HCEC 1CT (cell line): ENCODE measurements at places on chromosomes 5 and 9.

GRCh38 chr5:77718934-77719610 is 57.1 kb downstream of the TBCA start:
- DNase-seq: no peak

GRCh38 chr5:124056326-124056990 is 544.5 kb downstream of the CSNK1G3 start:
- no peak for DNase-seq

- no peak for DNase-seq
Measured at GRCh38 chr9:30673132-30673531, 1711.3 kb upstream of the ACO1 start.

DNA sequence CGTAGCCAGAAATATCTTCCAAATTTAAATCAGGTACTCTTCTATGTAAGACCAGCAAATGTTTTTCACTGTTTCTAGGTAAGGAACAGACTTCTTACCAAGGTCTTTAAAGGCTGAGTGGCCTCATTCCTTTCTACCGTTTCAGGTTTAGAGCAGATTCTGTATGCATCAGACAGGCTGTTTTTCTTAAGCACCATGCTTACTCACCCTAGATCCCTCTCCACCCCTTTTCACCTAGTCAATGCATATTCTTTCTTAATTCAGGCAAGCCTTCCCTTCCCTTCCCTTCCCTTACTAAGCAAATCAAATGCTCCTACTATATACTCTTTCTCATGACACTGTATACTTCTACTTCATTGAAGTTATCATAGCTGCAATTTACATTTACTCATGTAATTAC is 70.7 kb downstream of the RFX3 start:
- DNase-seq: no peak

DNA sequence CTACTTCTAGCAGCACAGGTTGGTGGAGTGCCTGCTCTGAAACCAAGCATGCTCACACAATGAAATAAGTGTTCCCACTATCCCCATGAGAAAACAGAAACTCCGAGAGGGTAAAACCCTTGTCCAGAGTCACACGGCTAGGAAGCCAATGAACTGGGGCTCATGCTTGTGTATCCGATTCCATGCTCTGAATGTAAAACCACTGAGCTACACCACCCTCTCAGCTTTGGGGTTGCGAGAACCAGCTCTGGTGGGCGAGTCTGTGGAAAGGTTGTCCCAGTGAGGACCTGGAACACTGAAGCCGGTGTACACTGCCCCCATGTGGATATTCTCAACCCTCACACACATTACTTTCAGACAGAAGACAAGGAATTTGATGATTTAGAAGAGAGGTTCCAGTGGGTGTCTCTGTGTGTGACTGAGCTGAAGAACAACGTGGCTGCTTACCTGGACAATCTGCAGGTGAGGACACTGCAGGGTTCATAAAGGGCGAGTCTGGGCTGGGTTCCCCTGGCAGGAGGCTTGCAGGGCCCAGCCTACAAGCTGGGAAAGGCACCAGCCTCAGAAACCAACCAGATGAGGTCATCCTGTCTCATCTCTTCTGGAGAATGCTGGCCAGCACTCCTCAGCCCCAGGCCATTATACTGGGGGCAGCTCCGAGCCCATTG is 37.4 kb downstream of the ARHGEF37 start:
- DNase-seq: peak; percentile 51

DNA sequence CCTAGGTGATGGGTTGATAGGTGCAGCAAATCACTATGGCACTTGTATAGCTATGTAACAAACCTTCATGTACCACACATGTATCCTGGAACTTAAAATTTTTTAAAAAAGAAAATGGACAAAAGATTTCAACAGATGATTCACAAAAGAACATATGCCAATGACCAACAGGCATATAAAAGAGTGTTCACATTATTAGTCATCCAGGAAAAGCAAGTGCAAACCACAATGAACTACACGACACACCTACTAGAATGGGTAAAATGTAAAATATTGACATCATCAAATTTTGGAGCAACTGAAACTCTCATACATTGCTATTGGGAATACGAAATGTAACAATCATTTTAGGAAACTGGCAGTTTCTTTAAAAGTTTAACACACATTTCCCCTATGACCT is 109.9 kb downstream of the YIPF5 start:
- DNase-seq: peak; percentile 78

DNA sequence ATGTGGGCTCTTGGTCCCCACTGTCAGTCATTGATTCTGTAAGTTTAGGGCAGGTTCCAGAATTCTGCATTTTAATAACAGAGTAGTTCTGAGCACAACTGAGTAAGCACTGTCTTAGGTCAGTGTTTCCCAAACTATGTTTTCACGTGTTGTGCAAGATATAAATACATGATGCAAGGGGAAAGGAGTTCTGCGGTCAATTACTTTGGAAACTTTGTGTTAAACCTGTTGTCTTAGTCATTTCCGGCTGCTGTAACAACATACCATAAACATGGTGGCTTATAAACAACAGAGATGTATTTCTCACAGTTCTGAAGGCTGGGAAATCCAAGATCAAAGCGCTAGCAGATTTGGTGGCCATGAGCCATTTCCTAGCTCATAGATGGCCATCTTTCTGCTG is 69.8 kb downstream of the EQTN start:
- peak; percentile 96 for DNase-seq

DNA sequence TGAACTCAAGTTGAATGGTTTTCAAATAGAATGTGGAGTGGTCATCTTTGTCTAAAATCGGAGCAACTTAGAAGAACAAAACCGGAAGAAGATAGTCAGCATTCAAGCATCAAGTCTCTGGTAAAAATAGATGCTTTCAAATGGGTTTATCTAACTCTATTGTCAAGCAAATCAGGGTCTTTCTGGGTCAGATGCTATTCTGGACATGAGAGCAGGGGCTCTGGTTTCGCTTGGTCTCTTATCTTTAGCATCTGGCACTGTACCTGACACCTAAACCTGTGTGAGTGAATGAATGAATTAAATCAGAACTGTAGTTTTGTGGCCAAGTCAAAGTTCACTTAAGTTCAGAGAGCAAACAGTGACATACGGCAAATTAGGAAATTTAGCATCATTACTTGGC is 173.5 kb downstream of the SLIT3 start:
- DNase-seq: no peak

DNA sequence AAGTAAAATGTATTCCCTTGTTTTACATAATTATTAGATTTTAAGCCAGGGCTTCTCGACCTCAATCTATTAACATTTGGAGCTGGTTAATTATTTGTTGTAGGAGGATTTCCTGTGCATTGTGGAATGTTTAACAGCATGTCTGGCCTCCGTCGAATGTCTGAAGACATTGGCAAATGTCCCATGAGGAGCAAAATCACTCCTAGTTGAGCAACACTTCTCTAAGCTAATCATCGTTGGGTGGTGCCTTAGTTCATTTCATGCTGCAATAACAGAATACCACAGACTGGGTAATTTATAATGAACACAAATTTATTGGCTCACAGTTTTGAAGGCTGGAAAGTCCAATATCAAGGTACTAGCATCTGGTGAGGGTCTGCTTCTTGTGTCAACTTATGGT is 13.4 kb upstream of the VPS13A start:
- DNase-seq: peak; percentile 74

- peak; percentile 30 for DNase-seq
Measured at GRCh38 chr5:90956511-90957097, 398.0 kb downstream of the ADGRV1 start.

- no peak for DNase-seq
Measured at GRCh38 chr5:170388818-170389549, at the start of gene KCNMB1. TSS of gene KCNMB1 (minus strand) at chr5:170389367. CDS start at chr5:170385447, 3,920 bp downstream.

GRCh38 chr5:117590944-117591343 is 1016.3 kb upstream of the SEMA6A start:
- DNase-seq: peak; percentile 52

- no peak for DNase-seq
Measured at GRCh38 chr5:10615693-10616092, 51.8 kb downstream of the ANKRD33B start.

- no peak for DNase-seq
Measured at GRCh38 chr5:34734326-34734725, 78.2 kb downstream of the RAI14 start.

DNA sequence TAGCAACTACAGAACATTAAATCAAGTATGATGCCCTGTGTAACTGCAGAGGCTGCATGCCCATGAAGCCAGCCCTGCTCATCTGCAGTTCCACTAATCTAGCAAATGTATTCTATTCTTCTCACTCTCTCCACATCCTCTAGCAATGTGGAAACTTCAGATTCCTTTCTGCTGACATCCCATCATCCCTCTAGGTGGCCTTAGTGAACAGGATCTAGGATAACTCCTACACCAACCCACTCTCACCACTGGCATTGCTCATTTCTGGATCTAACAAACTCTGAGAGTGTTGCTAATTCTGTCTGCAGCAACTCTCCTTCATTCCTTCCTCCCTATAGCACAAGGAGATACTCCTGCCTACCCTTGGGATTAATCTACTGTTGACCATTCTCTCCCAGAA is 80.8 kb downstream of the FAM81B start:
- DNase-seq: peak; percentile 29

DNA sequence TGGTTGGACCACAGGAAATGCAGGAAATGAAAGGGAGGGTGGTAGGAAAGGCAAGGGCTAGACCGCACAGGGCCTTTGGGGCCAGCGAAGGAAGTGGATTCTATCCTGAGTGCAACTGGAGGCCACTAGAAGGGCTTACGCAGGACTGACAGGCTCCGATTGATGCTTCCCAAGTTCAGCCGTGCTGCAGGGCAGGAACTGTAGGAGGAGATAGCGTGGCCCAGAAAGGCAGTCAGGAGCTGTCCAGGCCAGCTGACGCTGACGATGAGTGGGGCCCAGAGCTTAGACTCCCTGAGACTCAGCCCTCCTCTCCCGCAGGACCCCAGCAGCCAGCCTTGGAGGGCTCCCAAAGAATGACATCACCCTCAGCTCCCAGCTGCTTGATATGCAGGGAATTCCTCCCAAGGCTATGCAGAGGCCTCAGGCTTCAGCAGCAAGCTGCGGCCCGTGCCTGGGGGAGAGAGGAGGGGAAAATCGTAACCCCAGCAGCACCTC is 48.8 kb downstream of the KCNIP1 start:
- DNase-seq: no peak

DNA sequence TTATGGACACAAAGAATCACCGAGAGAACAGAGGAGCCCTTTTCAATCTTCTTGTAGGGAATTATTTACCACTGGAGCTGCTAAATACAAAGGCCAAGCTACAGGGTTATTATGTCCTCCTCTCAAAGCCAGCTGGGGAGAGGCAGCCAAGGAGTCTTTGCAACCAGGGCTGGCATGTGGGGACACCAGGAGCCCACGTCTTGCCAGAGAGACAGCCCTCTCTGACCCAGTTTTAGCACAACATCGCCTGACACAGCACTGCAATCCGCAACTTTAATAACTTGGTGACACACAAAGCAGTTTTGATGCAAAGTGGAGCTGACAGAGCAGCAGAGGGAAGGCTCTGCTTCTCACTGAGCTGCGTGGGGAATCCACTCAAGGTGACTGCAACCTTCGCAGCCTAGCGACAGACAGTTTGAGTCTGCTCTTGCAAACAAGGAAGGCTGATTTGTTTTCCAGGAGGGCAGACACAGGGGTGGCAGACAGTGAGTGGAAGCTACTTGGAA is 33.6 kb downstream of the TLR4 start:
- no peak for DNase-seq
